Stimulated activated CD4-positive, alpha-beta T cell treated with anti-CD3 and anti-CD28 coated beads, Interleukin-4, amount 100 ng/mL, for 24 hours (primary cell): ENCODE measurements at places on chromosomes 16 and 17.
A peak's percentile ranks its signal among the peaks of the same experiment; 100 is the strongest.

DNA sequence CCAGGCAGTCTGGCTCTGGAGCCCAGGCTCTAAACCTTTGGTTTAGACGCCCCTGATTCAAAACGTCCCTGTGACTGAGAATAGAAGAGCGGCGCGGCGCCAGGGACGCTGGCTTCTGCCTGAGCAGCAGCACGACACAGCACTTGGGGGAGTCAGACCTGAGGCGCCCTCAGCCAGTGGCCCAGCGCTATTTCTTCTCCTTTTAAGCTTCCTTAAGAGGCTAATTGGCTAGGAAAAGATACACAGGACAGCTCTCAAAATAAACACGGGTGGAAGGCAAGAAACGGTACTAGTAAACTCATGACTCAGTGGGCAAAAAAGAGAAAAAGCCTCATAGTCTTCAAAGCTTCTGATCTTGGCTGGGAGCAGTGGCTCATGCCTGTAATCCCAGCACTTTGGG lies 34.9 kb downstream of the GTF3C1 start:
- DNase-seq = no peak

DNA sequence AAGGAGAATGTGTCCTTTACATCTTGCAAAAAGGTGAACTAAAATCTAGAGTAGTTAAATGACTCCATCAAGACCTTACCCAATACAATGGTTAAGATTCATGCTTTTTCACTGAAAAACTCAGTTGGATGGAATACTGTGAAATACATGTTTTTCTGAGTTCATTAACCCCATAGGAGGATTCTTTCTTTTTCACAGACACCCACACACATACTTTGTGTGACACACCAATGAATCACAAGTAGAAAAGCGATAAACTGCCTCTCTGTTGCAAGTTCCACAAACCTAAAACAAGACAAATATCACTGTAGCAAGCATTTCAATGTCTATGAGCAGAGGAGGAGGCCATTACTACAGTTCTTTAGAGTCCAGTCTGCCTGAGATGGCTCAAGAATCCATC lies 258.8 kb upstream of the CDH5 start:
- DNase-seq = no peak

DNA sequence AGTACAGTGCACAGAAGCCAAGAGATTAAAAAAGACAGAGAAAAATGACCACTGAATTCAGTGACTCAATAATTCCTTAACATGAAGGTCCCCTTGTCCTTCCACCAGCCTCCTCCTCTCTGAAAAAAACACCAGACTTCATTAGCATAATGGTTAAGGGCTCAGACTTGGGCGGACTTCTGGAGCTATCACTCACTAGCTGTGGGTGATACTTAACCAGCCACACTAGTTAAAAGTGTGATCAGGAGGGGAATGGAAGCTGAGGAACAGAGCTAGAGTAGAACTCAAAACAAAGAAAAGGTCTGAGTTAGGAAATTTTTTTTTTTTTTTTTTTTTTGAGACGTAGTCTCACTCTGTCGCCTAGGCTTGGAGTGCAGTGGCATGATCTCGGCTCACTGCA lies 23.2 kb downstream of the ZNF652 start:
- DNase-seq = peak; percentile 22

GRCh38 chr17:14780097-14780651 lies 479.3 kb downstream of the HS3ST3B1 start:
- DNase-seq = no peak

- DNase-seq = no peak
Observed at GRCh38 chr17:76992891-76993290, 124.7 kb downstream of the MGAT5B start.

DNA sequence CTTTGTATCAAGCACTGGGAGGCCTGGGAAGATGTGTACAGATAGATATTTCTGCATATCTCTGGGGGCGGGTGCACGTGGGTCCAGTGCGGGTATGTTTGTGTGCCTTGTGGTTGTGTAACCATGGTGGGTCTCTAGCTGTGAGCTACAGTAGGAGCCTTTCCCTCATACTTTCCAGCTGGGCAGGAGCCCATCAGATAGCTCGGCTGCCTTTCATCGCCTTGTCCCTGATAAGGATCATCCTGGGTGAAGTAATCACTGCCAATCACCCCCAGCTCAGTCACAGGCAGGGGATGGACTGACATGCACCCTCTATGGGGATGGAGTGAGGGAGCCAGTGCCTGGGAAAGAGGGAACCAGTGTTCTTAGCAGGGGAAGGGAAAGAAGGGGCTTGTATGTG lies 3.2 kb upstream of the SCRN2 start:
- no peak for DNase-seq
